ENCODE measurements at places on chromosomes 11 and 22.
A peak's percentile ranks its signal among the peaks of the same experiment; 100 is the strongest.

- no peak for DNase-seq
Observed at GRCh38 chr11:124079631-124080326, 35.5 kb upstream of the VWA5A start.

- peak; percentile 77 for DNase-seq
Observed at GRCh38 chr11:44538375-44539054, 26.9 kb upstream of the CD82 start.

GRCh38 chr22:19055801-19056200, 66.4 kb downstream of the DGCR2 start:
- DNase-seq = no peak

DNA sequence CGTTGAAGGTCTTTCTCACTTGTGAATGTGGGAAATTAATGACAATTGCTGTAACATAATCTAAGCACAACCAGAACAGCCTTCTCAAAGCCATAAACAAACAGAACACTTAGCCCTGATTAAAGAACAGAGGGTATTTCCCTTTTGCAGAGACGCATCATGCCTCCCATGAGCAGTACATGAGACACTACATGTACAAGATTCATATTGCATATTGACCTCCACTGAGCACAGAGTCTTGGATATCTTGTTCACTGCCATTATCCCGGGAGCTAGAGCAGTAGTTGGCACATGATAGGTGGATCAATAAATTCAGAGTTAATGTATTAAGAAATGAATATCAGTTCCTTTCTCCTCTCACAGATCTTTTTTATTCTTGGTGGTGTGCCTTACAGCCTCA, 1194.3 kb upstream of the TENM4 start:
- no peak for DNase-seq
